ENCODE measurements at places on chromosomes 13 and 19.

DNA sequence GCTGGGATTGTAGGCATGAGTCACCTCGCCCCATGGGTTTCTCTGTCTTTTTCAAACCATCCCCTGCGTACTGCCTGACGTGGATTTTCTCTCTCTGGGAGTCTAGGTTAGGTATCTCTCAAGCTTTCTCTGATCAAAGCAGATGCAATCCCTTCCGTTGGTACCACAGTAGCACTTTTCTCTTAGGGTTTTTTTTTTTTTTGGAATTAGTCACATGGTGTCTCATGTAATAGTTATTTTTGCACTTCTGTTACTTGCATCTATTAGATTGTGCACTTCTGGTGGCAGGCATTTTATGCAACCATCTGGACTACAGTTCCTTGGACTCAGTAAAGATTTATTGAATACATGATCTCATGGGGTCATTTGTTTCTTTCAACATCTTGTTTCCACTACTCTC lies 72.1 kb downstream of the GPC6 start:
- no peak for DNase-seq

GRCh38 chr13:46010148-46010547 lies 42.4 kb downstream of the ZC3H13 start:
- peak; percentile 10 for DNase-seq

DNA sequence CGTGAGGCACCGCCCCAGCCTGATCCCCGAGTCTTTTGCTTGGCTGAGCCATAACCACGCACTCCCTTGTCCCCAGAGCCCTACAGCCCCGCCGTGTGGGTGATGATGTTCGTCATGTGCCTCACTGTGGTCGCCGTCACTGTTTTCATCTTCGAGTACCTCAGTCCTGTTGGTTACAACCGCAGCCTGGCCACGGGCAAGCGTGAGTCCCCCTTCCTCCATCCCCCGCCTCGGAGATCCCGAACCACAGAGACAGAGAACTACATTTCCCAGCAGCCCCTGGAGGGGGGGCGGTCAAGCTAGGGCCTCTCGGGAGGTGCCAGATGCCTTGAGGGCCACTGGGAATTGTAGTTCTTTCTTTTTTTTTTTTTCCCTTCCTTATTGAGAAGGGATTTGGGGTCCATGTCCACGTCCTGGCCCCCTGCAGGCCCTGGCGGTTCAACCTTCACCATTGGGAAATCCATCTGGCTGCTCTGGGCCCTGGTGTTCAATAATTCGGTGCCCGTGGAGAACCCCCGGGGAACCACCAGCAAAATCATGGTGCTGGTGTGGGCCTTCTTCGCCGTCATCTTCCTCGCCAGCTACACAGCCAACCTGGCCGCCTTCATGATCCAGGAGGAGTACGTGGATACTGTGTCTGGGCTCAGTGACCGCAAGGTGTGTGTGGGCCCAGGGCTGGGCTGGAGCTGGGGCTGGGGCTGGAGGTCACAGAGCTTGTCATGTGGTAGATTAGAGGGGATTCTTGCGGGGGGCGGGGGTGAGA lies 25.9 kb downstream of the GRIN2D start:
- DNase-seq = peak; percentile 83

- DNase-seq = no peak
These were observed 109.1 kb upstream of the TRPC4 start for GRCh38 chr13:37978680-37979079.

DNA sequence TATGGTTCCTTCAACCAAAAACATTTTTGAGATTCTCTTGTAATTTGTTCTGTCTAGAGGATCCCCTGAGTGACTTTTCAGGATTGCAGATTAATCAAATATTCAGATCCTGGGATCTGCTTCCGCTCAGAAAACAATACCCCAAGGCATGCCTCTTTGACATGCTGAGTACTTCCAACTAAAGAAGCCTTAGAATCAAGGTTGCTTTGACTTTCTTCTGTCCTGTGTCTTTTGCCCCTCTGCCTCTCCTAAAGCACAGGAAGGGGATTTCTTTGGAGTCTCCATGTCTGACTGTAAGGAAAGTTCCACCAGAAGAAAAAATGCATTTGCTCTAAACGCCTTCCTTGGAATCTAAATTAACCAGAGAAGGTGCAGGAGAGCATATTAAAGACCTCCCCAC lies 431.5 kb downstream of the FGF14 start:
- peak; percentile 17 for DNase-seq

DNA sequence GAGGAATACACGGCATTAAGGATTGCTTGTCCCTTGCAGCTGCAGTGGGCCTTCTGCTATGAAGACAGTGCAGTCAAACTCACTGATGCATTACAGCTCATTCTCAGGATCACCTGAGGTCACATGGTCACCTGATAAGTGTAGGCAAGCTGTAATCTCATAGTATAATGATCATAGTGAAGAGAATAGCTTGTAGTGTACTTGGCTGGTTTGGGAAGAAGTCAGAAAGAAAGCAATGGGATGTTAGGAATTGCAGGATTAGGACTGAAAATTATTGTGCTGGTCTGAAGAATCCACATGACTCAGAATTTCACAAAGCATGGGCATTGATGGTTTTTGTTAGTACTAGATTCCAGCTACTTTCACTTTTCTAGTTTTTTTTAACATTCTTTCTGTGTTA lies 76.7 kb downstream of the MBNL2 start:
- no peak for DNase-seq

DNA sequence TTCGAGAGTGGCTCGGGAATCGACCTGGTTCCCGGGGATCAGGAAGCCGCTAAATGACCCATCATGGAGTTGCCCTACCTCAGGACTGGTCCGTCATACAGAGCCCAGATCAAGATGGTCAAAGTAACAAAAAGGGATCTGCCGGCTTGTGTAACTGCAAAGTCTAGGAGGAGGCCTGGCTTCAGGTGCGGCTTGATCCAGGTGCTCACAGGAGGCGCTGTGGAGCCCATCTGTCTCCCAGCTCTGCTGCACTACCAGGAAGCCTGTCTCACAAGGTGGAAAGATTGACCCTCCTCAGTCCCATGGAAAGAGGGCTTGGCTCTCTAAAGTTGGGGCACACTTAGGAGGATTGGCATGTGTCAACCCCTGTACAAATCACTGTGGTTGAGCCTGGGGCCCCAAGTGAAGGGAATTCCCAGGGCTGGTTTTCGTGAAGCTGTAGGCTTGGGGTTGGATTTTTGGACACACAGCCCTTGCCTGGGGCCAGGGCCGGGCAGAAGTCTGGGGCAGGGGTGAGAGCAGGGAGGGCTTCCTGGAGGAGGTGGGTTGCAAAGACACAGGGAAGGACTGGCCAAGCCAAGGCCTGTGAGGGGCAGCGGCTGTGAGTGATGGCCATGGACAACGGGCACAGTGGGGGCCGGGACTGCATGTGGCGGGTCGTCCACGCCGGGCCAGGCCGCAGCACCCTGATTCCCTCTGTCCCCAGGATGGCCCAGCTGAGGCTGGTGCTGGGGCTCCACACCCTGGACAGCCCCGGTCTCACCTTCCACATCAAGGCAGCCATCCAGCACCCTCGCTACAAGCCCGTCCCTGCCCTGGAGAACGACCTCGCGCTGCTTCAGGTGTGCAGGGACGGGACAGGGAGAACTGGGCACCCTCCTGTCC lies 4.2 kb downstream of the GZMM start:
- DNase-seq = no peak

DNA sequence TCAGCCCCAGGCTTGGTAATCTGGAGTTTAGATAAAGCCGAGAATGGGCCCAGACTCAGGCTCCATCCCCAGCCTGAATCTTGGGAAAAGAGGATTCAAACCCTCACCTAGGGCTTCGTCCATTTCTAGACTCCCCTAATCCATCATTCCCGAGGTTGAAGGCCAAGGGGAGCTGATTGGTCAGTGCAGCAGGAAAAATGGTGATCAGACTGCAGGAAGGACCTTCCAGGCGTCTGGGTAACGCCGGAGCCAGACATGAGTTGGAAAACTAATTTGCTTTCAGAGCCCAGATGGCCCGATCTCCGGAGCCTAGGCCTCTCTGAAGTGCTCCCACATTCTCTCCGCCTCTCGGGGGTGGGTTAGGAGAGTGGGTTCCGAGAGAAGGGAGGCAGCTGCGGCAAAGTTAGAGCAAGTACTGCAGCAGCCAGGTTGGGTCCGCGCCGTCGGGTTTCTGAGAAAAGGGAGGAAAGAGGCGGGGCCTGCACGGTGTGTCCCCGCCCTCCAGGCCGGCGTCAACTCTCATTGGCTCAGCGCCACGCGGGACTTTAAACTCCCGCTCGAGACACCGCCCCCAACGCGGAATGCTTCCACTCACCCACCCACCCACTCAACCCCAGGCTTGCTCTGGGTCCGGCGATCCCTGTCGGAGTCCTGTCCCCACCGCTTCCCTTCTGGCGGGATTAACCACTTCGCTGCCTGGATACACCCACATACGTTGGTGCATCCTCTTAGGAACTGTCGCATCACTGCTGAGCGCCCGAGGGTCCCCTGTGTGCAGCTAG lies 788 bp upstream of the RTBDN start:
- peak; percentile 58 for DNase-seq
